ENCODE measurements at places on chromosomes 3 and 15.

DNA sequence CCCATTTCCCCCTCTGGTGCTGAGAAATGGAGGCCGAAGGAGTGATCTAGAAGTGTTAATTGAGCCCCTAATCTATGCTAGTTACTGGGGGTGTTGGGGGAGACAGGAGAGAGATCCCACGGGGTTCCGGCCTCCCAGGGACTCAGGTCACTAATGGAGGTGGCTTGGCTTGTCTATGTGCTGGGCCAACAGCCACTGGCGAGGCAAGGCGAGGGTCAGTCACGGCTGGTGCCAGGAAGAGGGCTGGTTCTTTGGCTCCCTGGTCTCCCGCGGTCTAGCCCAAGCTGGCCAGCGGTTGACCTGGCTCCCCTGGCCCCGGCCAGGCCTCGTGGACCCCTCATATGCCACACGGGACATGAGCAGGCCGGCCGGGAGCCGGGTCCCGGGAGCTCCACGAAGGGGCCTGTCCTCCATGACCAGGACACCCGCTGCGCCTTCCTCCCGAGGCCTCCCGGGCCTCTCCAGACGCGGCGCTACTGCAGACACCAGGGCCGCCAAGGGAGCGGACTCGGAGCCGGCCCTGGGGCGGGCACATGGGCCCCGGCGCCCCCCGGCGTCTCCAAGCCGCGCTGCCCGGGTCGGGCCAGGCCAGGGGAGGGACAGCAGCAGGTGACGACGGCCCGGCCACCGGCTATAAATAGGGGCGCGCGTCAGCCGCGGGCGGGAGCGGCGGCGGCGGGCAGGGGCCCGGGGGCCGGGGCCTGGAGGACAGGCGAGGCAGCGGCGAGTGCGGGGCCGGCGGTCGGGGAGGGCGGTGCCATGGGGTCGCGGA, at the start of gene ALPK3:
Gene ALPK3 (plus strand): TSS at position 663 of the 772 bp plus-strand sequence. CDS start 97 bp downstream, at position 760.
- DNase-seq, result no peak

- no peak for DNase-seq
These were observed 25.4 kb upstream of the MBNL1 start for GRCh38 chr3:152243301-152243711.

DNA sequence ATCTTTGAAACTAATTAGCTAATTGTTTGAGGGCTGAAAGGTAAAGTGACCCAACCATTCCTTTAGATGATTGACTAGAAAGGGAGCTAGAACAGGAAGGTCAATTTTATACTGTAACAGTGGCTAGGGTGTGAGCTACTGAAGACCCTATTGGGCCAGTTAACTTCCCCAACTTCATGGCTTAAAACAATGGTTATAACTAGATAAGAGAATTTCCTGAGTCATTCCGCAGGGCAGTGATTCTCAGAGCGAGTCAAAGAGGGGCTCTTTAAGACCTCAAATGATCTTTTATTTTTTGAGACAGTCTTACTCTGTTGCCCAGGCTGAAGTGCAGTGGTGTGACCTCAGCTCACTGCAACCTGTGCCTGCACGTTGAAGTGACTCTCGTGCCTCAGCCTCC, 33.7 kb upstream of the TTBK2 start:
- DNase-seq, result no peak

GRCh38 chr3:52845691-52846431, 11.0 kb upstream of the MUSTN1 start:
- no peak for DNase-seq

GRCh38 chr3:48299746-48300712, 33.4 kb downstream of the SPINK8 start:
- no peak for DNase-seq

GRCh38 chr3:141920701-141921100, 44.3 kb downstream of the ATP1B3 start:
- DNase-seq, result no peak

DNA sequence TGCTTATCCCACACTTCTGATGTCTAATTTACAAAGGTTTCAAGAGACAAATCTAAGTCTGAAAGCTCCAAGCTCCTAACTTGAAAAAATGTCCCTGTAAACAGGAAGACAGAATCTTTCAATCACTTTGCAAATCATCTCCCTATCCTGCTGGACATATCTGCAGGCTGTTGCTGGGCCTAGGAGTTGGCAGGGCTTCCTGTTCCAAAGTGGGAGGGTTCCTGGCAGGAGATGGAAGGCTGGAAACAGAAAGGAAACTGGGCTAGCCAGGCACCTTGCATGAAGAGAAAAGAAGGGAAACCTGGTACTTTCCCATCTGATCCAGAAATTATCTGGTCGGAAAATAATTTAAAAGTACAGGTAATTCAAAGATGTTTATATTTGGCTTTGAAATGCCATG, 227.3 kb upstream of the IL12A start:
- DNase-seq, result no peak

GRCh38 chr3:57654267-57654666, 38.6 kb downstream of the DENND6A start:
- DNase-seq, result no peak

DNA sequence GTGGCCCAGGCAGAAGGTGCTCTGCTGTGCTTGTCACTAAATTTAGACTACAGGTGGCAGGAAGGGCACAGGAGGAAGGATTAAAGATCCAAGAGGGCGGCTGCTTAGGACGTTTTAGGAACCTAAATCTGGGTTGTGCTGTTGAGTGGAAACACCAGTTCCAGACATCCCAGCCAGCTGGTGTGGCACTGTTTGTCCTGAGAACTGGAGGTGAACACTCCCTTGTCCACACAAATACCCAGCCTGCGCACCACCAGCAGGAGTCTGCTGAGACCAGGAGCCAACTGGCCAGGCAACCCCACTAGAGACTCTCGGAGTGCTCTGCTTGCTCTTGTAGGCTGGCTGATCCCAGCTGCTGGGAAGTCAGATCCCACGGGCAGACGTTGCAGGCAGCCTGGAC, 30.3 kb upstream of the UACA start:
- no peak for DNase-seq

- DNase-seq, result no peak
These were observed 50.5 kb upstream of the FBN1 start for GRCh38 chr15:48695827-48696573.

DNA sequence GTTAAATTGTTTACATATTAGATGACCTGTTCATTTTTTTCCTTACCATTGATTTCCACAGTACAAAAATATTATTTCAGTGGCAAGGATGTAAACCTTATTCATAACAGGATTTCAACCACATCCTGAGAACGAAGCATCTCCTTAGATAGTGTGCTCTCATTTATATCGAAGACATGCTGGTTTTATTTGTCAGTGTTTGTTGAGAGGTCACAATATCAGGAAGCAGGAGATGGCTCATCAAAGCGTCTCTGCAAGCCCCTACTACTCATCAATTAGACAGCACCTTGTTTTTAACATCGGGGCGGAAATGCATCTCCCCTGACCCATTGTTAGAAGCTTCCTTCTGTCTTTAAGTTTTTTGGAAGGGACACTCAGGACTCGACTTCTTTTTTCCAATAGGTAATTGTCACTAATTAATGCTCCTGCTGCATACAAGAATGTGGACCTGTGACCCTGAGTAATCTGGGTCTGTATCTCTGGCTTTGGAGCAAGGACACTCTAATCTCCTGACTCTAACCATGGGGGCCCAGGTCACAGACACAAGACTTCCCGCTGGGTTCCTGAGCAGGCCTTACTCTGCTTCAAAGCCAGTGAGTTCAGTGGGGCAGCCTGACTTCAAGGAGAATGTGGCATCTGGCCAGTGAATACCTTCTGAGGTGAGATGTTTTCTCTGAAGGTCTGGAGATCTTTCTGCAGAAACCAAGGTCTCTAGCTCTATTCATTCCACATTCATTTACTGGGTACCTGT, 50.3 kb downstream of the MECOM start:
- DNase-seq, result no peak

GRCh38 chr3:186983659-186984058, 53.3 kb downstream of the ST6GAL1 start:
- DNase-seq, result no peak

DNA sequence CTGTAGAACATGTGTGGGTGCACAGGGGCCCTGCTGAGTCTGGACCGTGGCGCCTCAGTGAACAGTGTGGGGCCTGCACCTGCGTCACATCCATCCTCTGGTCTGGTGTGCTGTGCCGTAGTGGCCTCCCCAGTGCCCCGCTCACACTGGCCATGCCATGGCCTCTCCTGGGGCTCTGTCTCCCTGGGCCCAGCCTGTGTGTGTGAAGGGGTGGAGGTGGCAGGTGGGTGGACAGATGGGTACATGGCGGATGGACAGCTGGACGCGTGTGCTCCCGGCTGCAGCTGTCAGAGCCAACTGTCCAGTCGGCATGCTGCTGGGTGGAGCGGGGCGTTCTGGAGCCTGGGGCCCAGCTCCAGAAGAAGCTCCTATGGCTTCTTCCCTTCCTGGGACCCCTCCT, 17.8 kb downstream of the PLXNA1 start:
- no peak for DNase-seq

GRCh38 chr3:123930445-123930844, 30.6 kb downstream of the CCDC14 start:
- no peak for DNase-seq

DNA sequence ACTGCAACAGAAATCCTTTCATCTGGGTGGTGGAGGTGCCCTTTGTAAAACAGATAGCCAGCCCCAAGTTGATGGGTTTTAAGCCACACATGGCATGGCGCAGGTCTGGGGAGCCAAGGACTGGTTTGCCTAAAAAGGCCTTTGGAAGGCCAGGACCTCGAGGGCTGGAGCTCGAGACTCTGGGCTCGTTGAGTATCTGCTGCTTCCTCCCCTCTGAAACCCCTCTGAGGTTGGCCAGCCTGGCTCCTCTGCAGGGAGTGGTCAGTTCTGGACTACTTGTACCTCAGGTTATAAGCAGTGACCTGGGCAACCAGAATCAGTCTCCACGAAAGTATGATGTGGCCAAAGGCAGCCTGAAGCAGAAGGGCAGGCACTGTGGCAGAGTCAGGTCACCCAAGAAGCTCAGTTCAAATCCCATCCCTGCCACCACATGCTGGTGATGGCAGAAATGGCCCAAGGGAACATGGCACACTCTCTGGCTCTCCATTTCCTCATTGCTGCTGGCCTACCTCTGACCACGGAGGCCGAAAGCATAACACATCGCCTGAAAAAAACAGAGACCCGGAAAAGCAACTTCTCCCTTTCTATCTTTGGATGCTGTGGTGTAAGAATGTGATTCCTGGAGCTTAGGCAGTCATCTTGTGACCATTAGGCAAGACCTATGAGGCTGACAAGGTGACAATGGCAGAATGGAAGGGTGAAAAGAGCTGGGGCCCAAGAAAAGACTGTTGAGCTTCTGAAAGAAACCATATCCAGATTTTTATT, 51.2 kb downstream of the WNT7A start:
- DNase-seq, result no peak

DNA sequence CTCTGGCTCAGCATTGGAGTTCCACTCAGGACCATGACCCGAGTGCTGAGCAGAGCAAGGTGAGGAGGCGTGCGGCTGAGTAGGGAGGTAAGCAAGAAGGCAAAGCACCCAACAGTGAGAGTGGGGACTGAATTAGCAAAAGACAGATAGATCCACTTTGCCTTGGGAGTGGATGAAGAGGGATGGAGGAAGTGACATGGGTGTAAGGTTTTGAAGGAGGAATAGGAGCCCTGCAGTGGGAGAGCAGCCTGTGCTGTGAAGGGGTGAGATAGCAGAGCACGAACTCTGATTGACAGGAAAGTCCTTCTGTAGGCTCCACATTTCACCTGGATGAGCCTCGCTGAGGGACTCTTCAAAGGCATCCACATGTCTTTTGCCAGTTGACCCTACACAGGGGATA, 522.6 kb downstream of the NTRK3 start:
- no peak for DNase-seq

- no peak for DNase-seq
These were observed 240.4 kb downstream of the NSUN3 start for GRCh38 chr3:94303266-94303665.

- peak; percentile 17 for DNase-seq
These were observed 25.1 kb upstream of the CSTA start for GRCh38 chr3:122299872-122300460.

- no peak for DNase-seq
These were observed 958.7 kb downstream of the AGBL1 start for GRCh38 chr15:87038404-87038803.

DNA sequence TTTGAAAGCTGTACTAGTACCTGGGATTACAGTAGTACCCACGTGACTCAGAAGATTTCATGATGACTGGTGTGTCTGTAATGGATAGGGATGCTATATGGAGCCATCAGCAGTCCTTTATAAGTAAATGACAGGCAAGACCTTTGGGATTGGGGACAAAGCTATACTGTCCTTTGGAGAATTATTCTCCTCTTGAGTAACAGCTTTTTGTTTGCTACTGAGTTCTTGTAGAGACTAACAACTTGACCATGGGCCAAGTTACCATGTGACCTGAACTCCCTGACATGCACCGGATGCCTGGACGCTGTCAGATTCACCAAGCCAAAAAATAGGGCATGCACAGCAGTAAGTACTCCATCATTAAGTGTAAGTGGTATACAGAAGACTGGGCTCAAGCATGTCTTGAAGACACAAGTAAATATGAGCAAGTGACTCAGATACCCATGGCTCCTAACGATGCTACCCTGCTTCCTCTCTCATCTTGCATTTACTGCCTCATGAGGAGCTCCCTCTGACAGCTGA, 12.9 kb downstream of the SEC11A start:
- DNase-seq, result no peak

DNA sequence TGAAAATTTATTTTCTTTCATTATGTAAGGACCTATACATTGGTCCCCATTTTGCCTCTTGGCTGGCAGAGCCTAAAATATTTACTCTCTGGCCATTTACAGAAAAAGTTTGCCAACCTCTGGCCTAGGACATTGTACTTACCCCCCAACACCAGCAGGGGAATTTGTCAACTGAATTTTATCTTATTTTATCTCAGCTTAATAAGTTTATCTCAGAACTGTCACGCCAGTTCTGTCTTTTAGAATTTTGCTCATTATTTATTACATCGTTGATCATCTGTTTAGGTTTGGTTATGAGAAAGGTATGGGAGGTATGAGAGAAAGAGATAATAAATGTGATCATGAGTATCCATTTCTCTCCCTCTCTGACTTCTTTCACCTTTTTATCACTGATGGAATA, 38.3 kb downstream of the CHD2 start:
- DNase-seq, result no peak

- DNase-seq, result no peak
These were observed 351.7 kb upstream of the THRB start for GRCh38 chr3:24846286-24846860.

GRCh38 chr15:89460048-89460447, 36.3 kb downstream of the RHCG start:
- DNase-seq, result no peak

GRCh38 chr3:40780925-40781406, 256.2 kb downstream of the ZNF621 start:
- DNase-seq, result no peak

- no peak for DNase-seq
These were observed 77.2 kb downstream of the VPS13C start for GRCh38 chr15:61983081-61983480.

DNA sequence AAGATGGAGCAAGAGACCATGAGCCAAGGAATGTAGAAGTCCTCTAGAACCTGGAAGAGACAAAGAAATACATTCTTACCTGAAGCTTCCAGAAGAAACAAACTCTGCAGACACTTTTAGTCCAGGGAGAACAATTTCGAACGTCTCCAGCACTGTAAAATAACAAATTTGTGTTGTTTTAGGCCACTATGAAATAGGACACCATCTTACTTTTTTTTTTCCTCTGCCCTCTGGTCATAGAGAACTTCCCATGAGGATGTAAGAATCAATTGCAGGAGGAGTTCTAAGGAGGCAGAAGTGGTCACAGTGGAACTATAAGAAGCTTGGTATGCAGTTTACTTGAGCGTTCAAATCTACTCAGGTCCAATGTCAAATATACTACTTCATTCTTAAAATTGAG, 1295.9 kb downstream of the ZPLD1 start:
- no peak for DNase-seq

All from HEK293T (cell line).